ENCODE measurements at places on chromosomes 11 and 22.

GRCh38 chr22:30015229-30015797, 65.0 kb upstream of the HORMAD2 start:
- H3K27ac ChIP-seq, result no peak overlapping the region
- no peaks in the 10 kb centered on the region for H3K4me1 ChIP-seq
- DNase-seq, result no peak
- no peak overlapping the region for H3K4me3 ChIP-seq

GRCh38 chr22:35677460-35678187, 29.4 kb downstream of the APOL6 start:
- no peak for DNase-seq
- H3K4me1 ChIP-seq, result no peaks in the 10 kb centered on the region
- no peaks in the 10 kb centered on the region for H3K27me3 ChIP-seq
- H3K4me3 ChIP-seq, result no peak overlapping the region

- no peak for DNase-seq
- no peaks in the 10 kb centered on the region for H3K36me3 ChIP-seq
- H3K27me3 ChIP-seq, result no peaks in the 10 kb centered on the region
- H3K4me3 ChIP-seq, result no peak overlapping the region
Observed at GRCh38 chr11:114281388-114281956, 14.7 kb upstream of the NNMT start.

GRCh38 chr22:33051960-33052839, 6.0 kb downstream of the SYN3 start:
- no peaks in the 10 kb centered on the region for H3K36me3 ChIP-seq
- H3K27ac ChIP-seq, result no peak overlapping the region
- no peaks in the 10 kb centered on the region for H3K4me1 ChIP-seq
- H3K4me3 ChIP-seq, result no peak overlapping the region

- no peak for DNase-seq
- no peaks in the 10 kb centered on the region for H3K36me3 ChIP-seq
- H3K4me1 ChIP-seq, result no peaks in the 10 kb centered on the region
- H3K27ac ChIP-seq, result peak overlapping the region; percentile 27
- H3K27me3 ChIP-seq, result no peaks in the 10 kb centered on the region
Observed at GRCh38 chr11:105033343-105033742, 1.6 kb downstream of the CASP1 start.

- no peaks in the 10 kb centered on the region for H3K27me3 ChIP-seq
- H3K4me3 ChIP-seq, result no peak overlapping the region
- no peaks in the 10 kb centered on the region for H3K36me3 ChIP-seq
- peaks cover 28% of the 10 kb centered on the region for H3K4me1 ChIP-seq
Observed at GRCh38 chr11:16883174-16883573, 131.0 kb downstream of the PLEKHA7 start.

DNA sequence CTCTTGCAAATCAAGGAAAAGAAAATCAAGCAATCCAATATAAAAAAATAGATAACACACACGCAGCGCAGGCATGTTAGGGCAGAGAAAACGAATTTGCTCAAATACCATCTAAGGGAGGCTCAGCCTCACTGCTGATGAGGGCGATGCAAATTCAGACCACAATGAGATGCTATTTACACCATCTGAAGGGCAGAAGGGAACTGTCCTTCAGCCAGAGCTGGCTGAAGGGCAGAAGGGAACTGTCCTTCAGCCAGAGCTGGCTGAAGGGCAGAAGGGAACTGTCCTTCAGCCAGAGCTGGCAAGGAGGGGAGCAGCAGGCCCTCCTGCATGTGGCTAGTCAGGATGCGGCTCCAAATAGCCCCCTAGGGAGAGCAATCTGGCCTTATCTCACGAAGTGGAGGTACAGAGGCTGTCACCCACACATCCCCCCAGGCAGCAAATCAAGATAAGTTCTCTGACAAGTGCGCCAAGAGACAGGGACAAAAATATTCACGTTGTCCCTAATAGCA, 7.6 kb upstream of the SLC39A13 start:
- H3K27me3 ChIP-seq, result no peaks in the 10 kb centered on the region
- no peak overlapping the region for H3K27ac ChIP-seq
- DNase-seq, result no peak
- peaks cover 5% of the 10 kb centered on the region for H3K4me1 ChIP-seq
- H3K36me3 ChIP-seq, result no peaks in the 10 kb centered on the region

DNA sequence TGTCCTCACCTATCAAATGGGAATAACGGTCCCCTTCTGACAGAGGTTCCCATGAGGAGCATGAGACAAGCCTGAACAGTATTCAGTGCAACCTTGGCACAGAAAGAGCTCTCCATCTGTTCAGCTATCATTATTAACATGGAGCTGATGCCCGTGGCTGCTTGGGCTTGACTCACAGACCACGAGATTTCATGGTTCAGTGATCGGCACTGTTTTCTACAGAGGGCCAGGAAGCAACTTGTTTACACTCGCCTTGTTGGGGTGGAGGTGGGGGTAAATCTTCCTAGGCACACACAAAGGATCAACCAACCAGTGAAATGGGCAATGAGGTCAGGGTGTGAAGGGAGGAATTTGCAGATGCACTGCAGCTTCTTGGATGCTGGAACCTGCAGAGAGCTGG, 88.2 kb downstream of the CWC15 start:
- H3K27me3 ChIP-seq, result no peaks in the 10 kb centered on the region
- no peak overlapping the region for H3K4me3 ChIP-seq
- H3K4me1 ChIP-seq, result no peaks in the 10 kb centered on the region
- no peak overlapping the region for H3K27ac ChIP-seq
- H3K36me3 ChIP-seq, result no peaks in the 10 kb centered on the region

GRCh38 chr11:25981998-25982397, 349.9 kb upstream of the ANO3 start:
- H3K4me3 ChIP-seq, result no peak overlapping the region
- DNase-seq, result peak; percentile 25
- H3K27ac ChIP-seq, result no peak overlapping the region
- no peaks in the 10 kb centered on the region for H3K27me3 ChIP-seq
